ENCODE measurements at places on chromosomes 12 and 14. TPM values are rescaled to one million over a fixed set of nuclear protein-coding genes. Genes with fewer than 3 reads are reported as not detected.
A peak's percentile ranks its signal among the peaks of the same experiment; 100 is the strongest.

- DNase-seq = no peak
Observed at GRCh38 chr14:72783741-72784140, 110.2 kb downstream of the DPF3 start.

GRCh38 chr12:12661086-12661856 lies 34.7 kb downstream of the GPR19 start:
- no peak for DNase-seq

GRCh38 chr14:44438936-44439335 lies 68.1 kb downstream of the FSCB start:
- DNase-seq = no peak

- DNase-seq = no peak
Observed at GRCh38 chr14:54698966-54699530, 132.1 kb downstream of the SAMD4A start.

DNA sequence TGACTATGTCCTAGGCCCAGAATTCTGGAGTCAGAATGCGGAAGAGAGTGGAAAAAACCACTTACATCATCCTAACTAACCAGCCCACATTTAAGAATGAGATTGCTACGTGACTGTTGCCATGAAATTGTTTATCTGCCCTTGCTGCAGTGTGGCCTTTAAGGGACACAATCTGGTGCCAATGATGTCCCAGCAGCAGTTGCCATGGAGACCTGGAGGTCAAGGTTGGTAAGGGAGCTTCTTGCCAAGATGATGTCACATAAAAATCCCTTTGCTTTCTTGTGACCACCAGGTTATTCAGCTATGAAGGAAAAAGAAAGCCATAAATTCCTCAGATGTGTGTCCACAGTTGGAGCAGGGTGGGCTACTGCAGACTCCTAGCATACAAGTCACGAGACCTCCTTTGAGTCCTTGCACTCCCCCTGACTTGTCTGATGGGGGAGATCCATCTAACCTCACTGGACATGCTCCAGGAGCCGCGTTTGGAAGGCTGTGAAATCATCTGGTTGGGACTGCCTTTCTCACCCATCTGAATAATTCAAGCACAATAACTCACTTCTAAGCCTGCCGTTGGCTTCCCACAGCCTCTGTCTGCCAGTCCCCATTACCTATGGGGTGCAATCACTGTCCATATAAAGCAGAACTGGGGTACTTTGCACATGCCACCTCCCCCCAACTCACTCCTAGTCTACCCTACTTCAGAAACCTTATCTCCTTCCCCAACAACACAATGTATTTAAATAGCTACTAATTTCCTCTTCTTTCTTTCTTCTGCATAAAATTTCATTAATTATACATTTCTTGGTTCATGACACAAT lies 165.6 kb downstream of the ZFP36L1 start:
- peak; percentile 99 for DNase-seq

DNA sequence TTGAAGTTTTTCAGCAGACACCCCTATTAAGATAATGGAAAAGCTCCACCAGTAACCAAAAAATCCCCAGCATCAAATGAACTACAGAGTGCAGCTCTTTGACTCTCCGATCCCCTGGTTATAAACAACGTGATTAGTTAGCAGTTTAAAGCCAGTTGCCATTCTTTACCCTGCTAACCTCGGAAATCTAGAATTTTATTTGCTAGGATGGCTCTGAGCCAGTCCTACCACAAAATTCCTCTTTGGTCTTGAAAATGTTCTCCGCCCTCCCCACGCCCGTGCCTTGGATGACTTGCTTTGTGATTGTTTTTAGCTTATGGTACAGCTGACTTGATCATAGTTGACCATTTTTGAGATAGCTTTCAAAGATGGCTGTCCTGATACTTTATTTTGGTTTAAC lies 1.2 kb downstream of the KLHDC2 start:
- peak; percentile 66 for DNase-seq

- DNase-seq = no peak
Observed at GRCh38 chr14:93764211-93764659, 24.1 kb downstream of the PRIMA1 start.

GRCh38 chr12:53947743-53948142 lies 7.0 kb upstream of the HOXC12 start:
- no peak for DNase-seq

DNA sequence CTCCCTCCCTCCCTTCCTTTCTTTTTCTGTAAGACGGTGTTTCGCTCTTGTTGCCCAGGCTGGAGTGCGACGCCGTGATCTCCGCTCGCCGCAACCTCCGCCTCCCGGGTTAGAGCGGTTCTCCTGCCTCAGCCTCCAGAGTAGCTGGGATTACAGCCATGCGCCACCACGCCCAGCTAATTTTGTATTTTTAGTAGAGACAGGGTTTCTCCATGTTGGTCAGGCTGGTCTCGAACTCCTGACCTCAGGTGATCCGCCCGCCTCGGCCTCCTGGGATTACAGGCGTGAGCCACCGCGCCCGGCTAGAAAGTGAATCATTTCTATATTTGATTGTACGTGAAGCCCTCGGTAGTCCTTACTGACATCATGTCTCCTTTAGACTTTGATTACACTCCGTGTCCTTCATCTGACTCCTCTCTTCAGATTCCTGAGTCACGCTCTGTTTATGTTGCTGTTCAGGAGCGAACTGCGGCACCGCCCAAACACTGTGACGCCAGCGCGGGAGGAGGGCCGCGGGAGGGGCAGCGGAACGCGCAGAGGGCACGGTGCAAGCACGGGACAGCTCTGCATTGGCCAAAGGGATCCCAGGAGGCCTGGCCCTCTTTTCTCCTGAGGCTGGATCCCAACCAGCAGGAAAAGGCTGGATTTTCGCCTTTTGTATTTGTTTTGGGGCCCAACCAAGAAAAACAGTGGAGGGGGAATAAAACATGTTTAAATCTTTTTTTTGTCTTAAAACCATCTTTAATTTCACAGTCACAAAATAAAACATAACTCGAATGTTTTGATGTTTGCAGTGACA lies 538 bp upstream of the GABARAPL1 start:
- peak; percentile 99 for DNase-seq

DNA sequence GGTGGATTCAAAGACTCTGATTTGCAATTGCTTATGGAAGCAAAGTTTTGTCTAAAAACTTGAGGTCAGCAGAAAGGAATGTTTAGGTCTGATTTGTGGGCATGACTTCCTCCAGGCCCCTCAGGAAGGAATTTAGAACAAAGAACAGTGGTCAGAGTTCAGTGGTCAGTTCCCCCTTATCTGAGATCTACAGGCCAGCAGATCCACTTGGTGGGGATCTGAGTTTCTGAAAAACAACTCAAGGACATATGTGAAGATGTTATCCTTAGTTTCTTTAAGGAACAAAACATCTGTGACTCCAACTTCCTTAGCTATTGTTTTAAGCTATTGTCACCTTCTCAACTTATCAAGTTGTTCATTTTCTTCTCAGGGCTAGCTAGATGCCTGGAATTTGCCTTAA lies 28.0 kb upstream of the NAA30 start:
- no peak for DNase-seq

DNA sequence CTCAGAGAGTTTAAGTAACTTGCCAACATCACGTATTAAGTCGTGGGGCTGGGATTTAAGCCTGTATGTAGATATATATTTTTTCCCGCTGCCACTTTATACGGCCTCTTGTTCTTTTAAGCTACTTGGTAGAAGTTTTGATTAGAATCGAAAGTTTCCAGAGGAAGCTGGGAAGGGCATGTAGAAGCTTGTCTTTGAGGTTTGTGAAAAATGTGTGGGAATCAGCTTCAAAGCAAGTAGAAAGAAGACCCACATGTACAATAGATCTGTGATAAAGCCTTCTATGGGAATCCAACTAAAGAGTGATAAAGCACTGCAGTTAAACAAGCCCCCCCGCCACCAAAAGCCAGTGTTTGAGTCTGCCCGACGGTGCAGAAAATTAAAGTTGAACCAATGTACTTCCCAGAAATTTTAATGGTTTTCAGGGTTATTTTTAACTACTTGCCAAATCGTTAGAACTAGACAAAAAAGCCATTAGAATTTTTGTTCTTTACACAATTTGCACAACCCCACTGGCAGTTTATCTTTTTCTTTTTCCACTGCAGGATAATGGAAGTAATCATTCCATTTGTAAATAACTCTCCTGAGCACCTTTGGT lies 25.5 kb downstream of the SERPINA11 start:
- DNase-seq = no peak

GRCh38 chr14:21514341-21514740 lies 3.2 kb upstream of the METTL3 start:
- DNase-seq = no peak

The PIWIL1 gene
- total RNA-seq = not detected

The ST8SIA1 gene
- total RNA-seq = not detected

The GPR162 gene
- 15.9 TPM for total RNA-seq

The LIN52 gene
- 8.6 TPM for total RNA-seq

The KLRG1 gene
- total RNA-seq = 4.2 TPM

All from Caki2 (cell line).